ENCODE measurements at places on chromosomes 5 and 9.

GRCh38 chr9:33349743-33350142, 52.6 kb downstream of the AQP7 start:
- no peak for DNase-seq

DNA sequence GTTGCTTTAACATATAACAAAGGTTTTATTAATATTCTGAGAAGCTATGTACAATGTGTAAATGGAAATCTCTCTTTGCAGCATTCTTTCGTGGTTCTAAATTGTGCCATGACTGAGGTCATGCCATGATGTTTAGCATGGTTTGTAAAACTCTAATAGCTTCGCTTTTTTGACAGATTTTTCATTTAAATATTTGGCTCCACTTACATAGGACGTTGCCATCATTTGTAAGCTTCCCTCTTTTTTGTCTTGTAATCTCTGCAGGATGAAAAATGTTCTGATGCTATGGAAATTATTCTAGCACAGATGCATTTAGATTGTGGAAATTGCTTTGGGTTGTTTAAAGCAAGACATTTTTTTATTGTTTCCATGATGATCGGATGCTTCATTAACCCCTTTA, 1054.8 kb downstream of the MAT2B start:
- DNase-seq = no peak

GRCh38 chr5:66994790-66995189, 201.8 kb downstream of the CD180 start:
- no peak for DNase-seq

- no peak for DNase-seq
Measured at GRCh38 chr9:127167560-127168326, 45.3 kb upstream of the ANGPTL2 start.

DNA sequence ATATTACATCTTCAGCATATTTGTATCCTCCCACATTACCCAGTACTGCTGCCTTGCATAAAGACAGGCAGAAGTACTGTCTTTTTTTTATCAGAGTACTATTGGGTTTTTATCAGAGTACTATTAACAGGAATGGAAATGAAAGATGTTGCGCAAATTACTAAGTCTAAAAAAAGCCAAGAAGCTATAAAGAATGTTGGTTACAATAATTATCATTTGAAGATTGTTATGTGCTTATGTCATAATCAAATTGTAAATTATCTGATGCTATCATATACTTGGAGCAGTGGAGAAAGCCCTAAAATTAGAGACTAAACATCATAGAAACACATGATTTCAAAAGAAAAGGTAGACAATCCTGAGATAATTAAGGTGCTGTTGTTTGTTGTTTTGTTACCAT, 188.8 kb downstream of the CCDC192 start:
- no peak for DNase-seq

DNA sequence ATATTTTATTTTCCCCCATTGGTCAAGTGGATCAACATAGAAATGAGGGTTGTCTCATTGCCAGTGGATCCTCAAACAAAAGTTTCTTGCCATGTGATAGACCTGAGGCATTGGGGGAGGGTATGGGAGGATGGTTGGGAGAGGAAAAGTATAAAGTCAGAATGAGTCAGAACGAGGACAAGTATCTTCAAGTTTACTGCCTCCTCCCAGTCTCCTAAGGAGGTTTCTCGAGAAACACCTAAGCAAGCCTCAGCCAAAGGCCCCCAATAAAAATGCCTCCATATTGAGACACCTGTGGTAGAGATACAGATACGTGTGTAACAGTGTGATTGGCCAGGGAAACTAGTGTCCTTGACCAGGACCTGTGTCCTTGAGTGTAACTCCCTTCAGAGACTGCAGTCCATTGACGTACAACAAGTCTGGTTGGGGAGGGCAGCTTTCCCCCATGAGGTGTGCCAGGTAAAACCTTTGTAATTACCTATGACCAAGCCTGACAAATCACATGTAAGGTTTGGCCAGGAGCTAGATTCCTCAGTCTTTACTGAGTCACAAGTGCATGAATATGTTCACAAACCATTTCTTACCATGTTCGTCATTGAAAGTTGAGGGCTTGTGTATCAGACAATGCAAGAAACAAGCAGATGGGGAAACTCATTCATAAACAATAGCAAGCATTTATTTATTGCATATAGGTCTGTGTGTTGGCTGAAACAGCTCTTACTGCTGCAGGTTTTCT, 198.6 kb upstream of the SH3GL2 start:
- DNase-seq = no peak

- DNase-seq = no peak
Measured at GRCh38 chr5:157677931-157678330, 6.6 kb downstream of the C5orf52 start.

DNA sequence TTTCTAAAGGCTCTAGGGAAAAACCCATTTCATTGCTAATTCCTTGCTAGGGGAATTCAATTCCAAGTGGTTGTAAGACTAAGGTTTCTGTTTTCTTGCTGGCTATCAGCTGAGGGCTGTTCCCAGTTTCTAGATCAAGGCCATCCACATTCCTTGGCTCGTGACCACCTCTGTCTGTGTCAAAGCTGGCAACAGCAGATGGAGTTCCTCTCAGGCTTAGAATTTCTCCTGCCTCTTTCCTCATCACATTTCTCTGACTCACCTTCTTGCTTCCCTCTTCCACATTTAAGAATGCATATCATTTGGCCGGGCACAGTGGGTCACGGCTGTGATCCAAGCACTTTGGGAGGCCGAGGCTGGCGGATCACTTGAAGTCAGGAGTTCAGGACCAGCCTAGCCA, 19.0 kb downstream of the DAB2IP start:
- no peak for DNase-seq

GRCh38 chr9:132562306-132562573, 20.2 kb upstream of the BARHL1 start:
- no peak for DNase-seq

Measured in mesothelial cell of epicardium (in vitro differentiated cells).